Activated CD4-positive, alpha-beta memory T cell treated with anti-CD3 and anti-CD28 coated beads for 36 hours (primary cell): ENCODE measurements at places on chromosomes 11 and 22. TPM values are rescaled to one million over a fixed set of nuclear protein-coding genes. Genes with fewer than 3 reads are reported as not detected.

GRCh38 chr11:30489511-30489910 is 96.6 kb downstream of the MPPED2 start:
- no peak overlapping the region for H3K27ac ChIP-seq
- H3K4me3 ChIP-seq, result no peak overlapping the region
- H3K4me1 ChIP-seq, result no peaks in the 10 kb centered on the region
- DNase-seq, result no peak

GRCh38 chr11:73322382-73323306 is 14.6 kb downstream of the ARHGEF17 start:
- peaks cover 6% of the 10 kb centered on the region for H3K4me1 ChIP-seq
- no peaks in the 10 kb centered on the region for H3K27me3 ChIP-seq
- no peak overlapping the region for H3K27ac ChIP-seq
- H3K4me3 ChIP-seq, result no peak overlapping the region
- no peaks in the 10 kb centered on the region for H3K36me3 ChIP-seq

DNA sequence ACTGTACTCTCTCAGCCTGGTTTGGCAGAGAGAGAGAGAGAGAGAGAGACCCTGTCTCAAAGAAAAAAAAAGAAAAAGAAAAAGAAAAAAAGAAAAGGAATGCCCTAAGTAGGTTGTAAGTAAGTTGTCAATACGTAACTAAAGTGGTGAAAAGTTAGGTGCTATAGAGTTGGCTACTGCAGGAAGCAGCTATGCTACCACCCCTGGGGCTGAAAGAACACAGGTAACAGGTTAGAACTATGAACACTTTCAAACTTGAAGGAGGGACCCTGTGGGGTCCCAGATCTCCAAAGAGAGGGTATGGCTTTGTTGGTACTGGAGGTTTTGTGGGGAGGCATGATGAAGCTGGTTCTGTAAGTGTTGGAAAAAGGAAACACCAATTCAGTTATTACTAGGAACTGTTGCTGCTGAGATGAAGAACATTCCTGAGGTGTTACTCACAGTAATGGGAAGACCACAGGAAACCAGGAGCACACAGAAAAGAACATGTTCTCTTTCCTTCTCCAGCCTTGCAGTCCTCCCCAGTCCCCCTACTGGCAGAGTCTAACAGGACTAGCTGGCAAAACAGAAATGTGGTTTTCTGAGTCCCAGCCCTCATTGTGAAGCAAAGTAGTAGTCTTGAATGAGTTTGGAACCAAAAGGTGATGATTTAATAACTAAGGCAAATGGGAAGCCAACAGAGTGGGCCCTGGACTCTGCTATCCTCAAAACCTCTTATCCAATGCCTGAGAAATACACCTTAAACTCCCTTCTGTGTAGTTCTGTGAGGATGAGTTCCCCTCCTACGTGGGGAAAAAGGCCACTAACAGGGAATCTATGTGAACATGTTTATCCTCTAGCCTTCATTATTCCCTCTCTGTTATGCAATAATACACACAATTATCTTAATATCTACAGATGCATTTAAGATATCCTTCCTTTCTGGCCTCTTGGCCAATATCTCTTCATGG is 427.0 kb upstream of the DDI1 start:
- H3K4me1 ChIP-seq, result no peaks in the 10 kb centered on the region
- no peak overlapping the region for H3K27ac ChIP-seq
- H3K27me3 ChIP-seq, result peaks cover 4% of the 10 kb centered on the region
- no peaks in the 10 kb centered on the region for H3K36me3 ChIP-seq

- DNase-seq, result no peak
- peaks cover 5% of the 10 kb centered on the region for H3K27me3 ChIP-seq
- no peak overlapping the region for H3K27ac ChIP-seq
Measured at GRCh38 chr11:10629411-10630002, 61.0 kb upstream of the LYVE1 start.

FBLN1 gene
- total RNA-seq, result not detected

GRCh38 chr22:25334162-25334490 is 114.7 kb downstream of the CRYBB2 start:
- no peaks in the 10 kb centered on the region for H3K36me3 ChIP-seq
- H3K27ac ChIP-seq, result no peak overlapping the region
- H3K27me3 ChIP-seq, result peaks cover 2% of the 10 kb centered on the region
- DNase-seq, result peak; percentile 74
- H3K4me3 ChIP-seq, result no peak overlapping the region

- peaks cover 2% of the 10 kb centered on the region for H3K27me3 ChIP-seq
- no peak overlapping the region for H3K27ac ChIP-seq
- no peak for DNase-seq
- H3K36me3 ChIP-seq, result no peaks in the 10 kb centered on the region
- H3K4me3 ChIP-seq, result no peak overlapping the region
Measured at GRCh38 chr11:116035977-116036376, 531.8 kb upstream of the CADM1 start.

GRCh38 chr11:82756765-82757639 is 23.3 kb upstream of the FAM181B start:
- no peak overlapping the region for H3K27ac ChIP-seq
- H3K27me3 ChIP-seq, result no peaks in the 10 kb centered on the region
- peaks cover 21% of the 10 kb centered on the region for H3K4me1 ChIP-seq
- H3K36me3 ChIP-seq, result no peaks in the 10 kb centered on the region
- DNase-seq, result no peak

DNA sequence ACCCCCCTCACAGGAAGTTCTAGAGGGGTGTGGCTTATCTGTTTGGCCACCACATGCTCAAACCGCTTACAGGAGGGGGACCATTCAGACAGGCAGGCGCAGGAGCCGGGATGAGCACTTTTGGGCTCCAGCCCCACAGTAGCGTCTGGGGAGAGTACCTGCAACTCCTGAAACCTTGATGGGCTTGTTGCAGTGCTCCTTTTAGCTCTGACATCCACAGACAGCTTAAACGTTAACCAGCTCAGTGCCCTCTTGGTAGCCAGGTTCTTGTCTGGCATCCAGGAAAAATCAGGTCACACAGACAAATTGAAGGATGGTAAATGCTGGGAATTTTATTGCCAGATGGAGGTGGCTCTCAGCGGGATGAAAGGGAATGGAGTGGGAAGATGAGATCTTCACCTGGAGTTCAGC is 326.3 kb downstream of the ETS1 start:
- H3K27me3 ChIP-seq, result no peaks in the 10 kb centered on the region
- no peak overlapping the region for H3K27ac ChIP-seq
- no peaks in the 10 kb centered on the region for H3K4me1 ChIP-seq
- no peak for DNase-seq
- H3K36me3 ChIP-seq, result no peaks in the 10 kb centered on the region
- H3K4me3 ChIP-seq, result no peak overlapping the region

CTSW gene
- total RNA-seq, result 11.1 TPM

GRCh38 chr11:67053896-67054329 is 2.7 kb upstream of the RHOD start:
- no peaks in the 10 kb centered on the region for H3K36me3 ChIP-seq
- H3K4me3 ChIP-seq, result no peak overlapping the region
- H3K27ac ChIP-seq, result no peak overlapping the region

- H3K4me1 ChIP-seq, result peaks cover 60% of the 10 kb centered on the region
- H3K4me3 ChIP-seq, result no peak overlapping the region
- no peak for DNase-seq
- peaks cover 11% of the 10 kb centered on the region for H3K36me3 ChIP-seq
Measured at GRCh38 chr11:48034926-48035871, 54.8 kb downstream of the PTPRJ start.
